Suppressor macrophage treated with lipopolysaccharide for 1 hour (primary cell): ENCODE measurements at places on chromosomes 1 and 21.

DNA sequence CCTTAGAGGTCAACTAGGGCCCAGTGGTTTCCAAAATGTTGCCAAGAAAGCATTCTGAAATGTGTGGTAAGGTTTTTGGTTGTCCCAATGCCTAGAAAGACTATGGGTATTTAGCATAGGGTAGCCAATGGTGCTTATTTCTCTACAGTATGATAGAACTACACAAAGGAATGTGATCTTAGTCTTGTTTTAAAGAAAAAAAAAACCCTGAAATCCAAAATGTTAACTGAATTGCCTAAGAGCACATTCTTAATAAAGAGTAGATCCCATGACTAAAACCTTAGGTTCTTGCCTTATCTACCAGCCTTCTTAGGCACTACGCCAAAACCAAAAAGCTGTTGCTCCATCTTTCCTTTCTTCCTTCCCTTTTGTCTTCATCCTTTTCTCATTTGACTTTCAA, 428.2 kb downstream of the MRPL39 start:
- DNase-seq: no peak

DNA sequence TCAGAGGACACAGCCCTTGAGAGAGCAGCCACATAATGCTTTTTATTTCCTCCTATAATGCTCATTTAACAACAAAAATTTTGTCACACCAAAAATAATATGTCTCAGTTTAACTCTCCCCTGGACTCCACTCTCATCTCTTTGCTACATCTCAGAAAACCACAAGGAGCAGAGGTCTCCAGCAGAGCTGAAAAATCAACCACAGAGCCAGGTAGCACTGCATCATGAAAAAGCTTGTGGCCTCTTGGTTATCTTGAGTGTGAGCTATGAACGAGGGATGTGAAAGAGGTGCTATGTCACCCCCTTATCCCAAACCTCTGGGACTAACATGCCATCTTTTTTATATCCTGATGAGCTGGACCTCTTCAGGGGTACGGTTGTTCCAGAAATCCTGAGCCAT, 44.4 kb downstream of the KCNH1 start:
- no peak for DNase-seq

DNA sequence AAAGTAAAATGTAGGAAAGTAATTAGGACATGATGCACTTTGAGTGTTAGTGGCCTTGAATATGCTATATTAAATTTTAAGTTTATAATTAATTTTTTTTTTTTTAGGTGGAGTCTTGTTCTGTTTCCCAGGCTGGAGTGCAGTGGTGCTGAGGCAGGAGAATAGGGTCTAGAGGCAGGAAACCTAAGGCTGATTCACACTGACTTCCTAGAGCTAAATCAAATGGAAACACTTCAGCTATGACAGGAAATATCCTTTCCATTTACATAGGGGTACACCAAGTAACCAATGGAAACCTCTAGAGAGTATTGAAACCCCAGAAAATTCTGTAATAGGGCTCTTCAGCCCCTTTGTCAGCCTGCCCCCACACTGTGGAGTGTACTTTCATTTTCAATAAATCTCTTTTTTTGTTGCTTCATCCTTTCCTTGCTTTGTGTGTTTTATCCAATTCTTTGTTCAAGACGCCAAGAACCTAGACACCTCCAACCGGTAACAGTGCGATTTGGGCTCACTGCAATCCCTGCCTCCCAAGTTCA, 17.9 kb upstream of the THRAP3 start:
- no peak for DNase-seq

DNA sequence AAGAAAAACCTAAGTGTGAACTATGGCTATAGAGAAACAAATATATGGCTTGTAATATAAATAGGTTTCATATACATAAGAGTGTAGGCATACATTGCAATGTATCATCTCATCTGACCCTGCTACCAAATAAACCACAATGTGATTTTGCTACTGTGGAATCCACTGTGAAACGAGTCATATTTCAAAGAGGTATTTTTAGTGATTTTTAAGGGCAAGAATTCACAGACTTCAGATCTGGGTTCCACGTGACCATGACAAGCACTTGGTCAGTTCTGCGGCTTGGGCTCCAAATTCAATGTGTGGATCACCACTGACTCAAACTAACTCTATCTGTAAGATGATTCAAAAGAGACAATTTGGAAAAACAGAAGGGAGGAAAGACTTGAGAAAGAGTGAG, 147.0 kb upstream of the ERG start:
- DNase-seq: peak; percentile 80

- peak; percentile 66 for DNase-seq
Measured at GRCh38 chr1:21287905-21288514, 2.3 kb downstream of the ECE1 start.

DNA sequence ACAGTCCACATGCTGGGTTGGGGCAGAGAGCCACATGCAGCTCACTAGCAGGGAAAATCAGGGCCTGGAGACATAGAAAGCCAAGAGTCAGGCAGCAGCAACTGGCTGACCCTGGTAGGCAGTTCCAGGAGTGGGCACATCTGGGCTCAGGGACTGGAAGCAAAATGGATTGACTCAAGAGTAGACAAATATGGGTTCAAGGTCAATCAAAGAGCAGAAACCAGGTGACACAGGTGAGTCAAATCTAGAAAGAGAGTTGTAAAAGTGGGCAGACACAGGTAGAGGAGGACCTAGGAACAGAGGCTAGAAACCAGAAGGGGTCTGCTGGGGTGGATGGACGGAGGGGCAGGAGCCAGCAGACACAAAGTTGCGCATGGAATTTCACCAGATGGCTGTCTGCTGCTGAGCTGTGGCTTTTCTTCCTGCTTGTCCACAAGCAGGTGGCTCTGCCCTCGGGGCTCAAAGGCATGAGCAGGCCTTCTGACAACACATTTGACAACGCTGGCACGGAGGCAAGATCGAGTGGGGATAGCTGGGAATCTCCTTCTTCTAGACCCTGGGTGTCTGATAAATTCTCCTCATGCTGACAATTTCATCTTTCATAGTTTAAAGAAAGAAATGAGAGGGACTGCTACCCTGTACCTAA, 40.8 kb upstream of the IGSF3 start:
- DNase-seq: no peak

- no peak for DNase-seq
Measured at GRCh38 chr1:22826604-22827580, 116.3 kb downstream of the EPHB2 start.

- no peak for DNase-seq
Measured at GRCh38 chr1:37362594-37363385, 111.6 kb upstream of the ZC3H12A start.

- no peak for DNase-seq
Measured at GRCh38 chr1:180272395-180272794, 42.3 kb downstream of the LHX4 start.

- no peak for DNase-seq
Measured at GRCh38 chr1:94413311-94413710, 4.9 kb upstream of the ABCD3 start.

DNA sequence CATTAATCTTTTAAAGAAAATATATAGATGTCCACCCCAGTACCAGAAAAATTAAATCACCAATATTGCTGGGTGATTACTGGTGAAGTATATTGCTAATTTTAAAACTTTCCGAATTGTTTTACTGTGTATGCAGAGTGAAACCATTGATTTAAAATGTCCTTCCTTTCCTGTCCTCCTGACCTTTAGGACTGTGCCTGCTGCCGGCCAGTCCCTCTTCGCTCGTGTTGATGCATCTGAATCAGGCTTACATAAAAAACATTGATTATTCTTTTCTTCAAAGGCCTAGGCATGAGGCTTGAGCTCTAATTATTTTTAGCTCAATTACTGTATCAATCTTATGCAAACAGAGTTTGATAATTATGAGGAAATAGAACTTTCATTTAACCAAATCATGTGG, 1128.1 kb downstream of the BRINP3 start:
- no peak for DNase-seq

GRCh38 chr1:184838504-184838951, 83.9 kb upstream of the EDEM3 start:
- peak; percentile 64 for DNase-seq

DNA sequence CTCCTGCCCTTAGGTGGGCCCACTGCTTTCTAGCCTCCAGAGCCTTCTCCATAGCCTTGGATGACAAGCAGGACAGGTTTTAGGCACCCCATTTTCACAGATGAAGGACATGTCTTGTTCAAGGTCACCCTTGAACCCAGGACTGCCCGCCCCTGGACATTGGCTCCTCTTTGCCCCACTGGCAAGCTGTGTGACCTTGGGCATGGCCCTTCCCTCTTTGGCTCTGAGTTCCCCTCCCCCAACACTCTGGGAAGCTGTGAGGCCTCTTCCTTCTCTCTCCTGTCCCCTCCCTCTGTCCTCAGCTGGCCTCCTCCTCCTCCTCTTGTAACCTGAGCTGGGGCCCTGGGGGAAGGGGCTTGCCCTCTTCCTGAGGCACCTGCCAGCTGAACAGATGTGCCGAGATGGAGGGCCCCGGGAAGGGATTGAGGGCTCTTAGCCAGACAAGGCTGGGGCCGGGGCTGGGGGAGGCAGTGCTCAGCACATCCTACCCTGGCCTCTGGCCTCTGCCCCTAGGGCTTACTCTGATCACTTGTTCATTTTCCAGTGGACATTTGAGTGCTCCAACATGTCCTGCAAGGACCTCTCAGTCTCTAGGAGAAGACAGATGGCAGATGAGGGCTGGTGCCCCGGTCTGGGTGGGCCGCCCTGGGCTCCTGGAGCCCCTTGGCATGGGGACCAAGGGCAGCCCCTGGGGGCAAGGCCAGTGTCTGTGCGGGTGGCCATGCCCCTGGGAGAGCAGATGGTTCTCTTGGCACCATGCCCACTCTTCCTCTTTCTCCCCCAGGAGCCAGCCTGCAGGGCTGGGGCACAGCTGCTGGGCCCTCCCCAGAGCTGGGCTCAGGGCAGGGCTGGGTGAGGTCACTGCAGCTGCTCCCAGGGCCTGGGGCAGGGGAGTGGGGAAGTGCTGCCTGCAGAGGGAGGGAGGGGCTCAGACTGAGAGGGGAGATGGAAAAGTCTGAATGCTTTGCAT, 10.7 kb downstream of the FOXO6 start:
- peak; percentile 57 for DNase-seq

DNA sequence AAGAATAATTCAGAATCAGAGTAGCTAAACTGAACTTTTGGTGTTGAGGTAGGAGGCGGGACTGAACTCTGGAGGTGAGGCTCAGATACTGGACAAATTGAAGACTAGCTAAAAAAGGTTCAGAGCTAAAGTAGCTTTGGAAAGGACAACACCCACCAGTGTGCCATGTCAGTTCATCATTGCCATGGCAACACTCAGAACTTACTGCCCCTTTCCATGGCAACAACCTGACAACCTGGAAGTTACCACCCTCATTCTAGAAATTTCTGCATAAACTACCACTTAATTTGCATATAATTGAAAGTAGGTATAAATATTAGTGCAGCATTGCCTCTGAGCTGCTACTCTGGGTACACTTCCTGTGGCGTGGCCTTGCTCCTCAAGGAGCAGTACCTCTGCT, 30.3 kb upstream of the POGK start:
- DNase-seq: no peak

- peak; percentile 95 for DNase-seq
Measured at GRCh38 chr1:25140073-25140797, 92.1 kb downstream of the SYF2 start.

DNA sequence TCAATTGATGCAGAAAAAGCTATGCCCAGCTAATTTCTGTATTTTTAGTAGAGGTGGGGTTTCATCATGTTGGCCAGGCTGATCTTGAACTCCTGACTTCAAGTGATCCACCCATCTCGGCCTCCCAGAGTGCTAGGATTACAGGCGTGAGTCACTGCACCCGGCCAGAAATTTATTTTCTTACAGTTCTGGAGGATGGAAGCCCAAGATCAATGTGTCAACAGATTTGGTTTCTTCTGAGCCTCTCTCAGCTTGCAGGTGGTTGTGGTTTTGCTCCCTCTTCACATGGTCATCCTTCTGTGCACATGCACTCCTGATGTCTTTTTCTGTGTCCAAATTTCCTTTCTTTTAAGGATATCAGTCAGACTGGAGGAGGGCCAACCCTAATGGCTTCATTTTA, 35.6 kb downstream of the SHCBP1L start:
- DNase-seq: no peak

DNA sequence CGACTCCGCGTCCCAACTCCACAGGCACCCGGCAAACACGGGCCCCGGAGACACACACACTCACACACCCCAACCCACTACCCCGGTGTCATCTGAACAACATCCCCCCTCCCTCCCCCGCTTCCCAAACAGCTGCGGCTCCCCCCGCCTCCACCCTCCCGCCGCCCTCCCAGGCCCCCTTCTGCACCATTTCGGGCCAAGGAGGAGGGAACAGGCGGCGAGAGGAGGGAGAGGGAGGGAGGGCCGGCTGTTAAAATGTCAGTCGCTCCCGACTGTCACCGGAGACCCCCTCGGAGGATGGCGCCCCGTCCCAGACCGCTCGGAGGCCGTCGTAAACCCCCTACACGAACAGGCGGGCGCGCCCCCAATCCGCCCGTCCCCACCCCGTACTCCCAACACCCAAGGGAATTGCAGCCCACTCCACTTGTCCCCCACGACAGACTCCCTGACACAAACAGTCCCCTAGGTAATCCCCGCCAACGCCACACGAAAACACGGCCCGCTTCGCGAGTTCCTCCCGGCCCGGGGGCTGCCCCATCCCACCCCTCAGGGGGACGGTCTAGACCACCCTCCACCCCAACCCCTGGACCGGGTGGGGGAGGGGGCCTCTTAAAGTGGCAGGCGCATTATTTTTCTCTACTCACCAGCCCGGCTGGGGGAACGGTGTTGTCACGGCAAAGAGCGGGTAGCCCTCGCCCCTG, 583 bp downstream of the MEF2D start:
- peak; percentile 52 for DNase-seq

GRCh38 chr1:205339717-205340116, 17.0 kb downstream of the KLHDC8A start:
- peak; percentile 17 for DNase-seq

DNA sequence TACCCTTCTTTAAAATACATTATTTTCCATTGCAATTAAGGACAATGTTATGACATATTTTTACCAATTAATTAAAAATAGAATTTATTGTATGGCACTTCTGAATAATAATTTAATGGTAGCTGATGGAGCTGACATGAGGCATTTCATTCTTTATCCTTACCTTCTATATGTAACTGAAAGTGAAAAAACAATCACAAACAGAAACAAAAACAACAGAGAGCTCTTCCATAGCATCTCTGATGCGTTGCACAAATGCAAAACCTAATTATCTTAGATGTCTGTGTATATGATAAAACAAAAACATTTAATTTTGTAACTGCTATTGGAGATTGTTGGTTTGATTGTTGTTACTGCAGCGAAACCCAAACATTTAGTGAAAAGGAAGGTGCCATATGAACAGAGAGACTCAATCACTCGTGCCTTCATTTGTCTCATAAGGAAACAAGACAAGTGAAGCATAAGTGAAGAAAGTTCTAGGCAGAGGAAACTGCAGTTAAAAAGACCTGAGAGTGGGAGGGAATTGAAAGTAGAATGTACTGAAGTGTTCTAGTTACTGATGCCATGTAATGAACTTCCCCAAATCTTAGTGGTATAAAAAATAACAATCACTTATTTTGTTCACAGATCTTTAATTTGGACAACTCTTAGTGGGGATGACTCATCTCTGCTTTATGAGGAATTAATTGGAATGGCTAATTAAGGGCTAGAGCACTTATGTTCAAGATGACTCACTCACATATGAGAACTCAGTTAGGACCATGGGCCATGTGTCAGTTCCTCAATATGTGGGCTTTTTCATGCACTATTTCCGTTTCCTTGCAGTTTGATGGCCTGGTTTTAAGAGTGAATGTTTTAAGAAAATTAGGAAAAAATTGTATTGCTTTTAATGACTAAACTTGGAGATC, 245.0 kb upstream of the OLFM3 start:
- no peak for DNase-seq
